ENCODE measurements at places on chromosomes 12 and 14.

DNA sequence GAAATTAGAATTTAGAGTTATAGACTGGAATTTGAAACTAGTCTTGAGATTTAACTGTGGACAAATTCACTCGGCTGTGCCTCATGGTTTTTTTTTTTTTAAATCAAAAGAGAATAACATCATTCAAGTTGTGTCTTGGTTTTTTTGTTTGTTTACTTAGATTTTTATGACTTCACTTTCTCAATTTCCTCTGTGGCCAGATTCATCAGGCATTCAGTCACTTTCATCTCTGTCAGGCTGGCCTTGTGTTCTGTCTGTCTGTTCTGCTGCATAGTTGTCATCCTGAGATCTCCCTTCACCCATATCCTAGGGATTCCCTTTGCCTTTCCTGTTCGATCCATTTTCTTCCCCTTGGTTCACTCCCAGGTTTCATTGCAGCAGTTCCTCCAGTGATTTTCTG, 10.0 kb downstream of the MARK3 start:
- no peak for DNase-seq

GRCh38 chr14:101101456-101102056, 198.0 kb upstream of the RTL1 start:
- DNase-seq = no peak

DNA sequence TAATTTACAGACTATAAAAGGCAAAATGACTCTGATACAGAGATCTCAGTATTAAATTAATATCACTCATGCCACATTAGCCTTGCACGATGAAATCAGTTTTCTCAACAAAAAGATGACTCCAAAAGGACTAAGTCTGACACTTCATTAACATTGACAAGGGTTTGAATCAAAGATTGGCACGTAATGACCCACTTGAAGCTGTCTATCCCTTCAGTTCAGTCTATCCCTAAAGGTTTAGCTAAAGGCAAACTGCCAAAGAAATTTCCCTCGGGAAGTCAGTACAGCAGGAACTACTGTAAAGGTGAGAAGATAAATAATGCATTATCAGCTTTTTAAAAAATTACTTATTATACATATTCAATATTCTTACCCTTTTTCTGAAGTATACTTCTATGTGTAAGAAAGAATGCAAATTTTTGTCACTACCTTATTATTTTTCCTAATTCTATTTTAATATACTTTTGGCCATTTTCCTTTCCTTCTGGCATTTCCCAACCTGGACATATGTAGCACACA, 127.1 kb downstream of the NELL2 start:
- DNase-seq = no peak

- no peak for DNase-seq
Measured at GRCh38 chr14:65024957-65025356, 38.3 kb downstream of the FNTB start.

DNA sequence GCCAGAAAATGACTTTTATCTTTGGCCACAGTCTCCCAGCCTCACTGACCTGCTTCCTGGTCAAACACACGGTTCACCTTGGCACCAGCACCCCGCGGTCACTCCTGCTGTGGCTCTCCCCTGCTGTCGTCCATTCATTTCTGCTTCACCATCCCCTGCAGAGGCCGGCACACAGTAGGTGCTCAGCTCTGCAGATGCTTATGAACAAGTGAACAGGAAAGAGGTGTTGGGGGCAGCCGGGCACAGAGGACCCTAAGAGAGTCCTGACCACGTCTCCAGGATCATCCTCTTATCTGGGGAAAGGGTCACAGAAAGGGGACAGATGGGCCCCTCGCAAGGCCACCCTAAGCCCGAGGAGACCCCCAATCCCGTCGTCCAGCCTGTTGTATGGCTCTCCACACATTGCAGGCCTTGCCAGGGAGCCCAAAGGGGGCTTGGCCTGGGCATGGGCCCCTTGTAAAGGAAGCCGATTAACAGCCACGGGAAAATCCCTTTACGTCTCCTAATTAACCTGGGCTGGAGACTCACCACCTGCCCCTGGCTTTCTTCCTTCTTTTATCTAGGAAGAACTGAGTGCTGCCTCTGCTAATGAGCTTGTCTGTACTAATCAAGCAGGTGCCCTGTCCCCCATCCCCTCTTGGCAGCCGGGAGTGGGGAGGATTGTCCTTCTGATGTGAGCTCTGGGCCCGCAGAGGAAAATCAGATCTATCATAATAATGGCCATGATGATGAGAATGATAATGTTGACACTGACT, 119.2 kb downstream of the AACS start:
- no peak for DNase-seq

DNA sequence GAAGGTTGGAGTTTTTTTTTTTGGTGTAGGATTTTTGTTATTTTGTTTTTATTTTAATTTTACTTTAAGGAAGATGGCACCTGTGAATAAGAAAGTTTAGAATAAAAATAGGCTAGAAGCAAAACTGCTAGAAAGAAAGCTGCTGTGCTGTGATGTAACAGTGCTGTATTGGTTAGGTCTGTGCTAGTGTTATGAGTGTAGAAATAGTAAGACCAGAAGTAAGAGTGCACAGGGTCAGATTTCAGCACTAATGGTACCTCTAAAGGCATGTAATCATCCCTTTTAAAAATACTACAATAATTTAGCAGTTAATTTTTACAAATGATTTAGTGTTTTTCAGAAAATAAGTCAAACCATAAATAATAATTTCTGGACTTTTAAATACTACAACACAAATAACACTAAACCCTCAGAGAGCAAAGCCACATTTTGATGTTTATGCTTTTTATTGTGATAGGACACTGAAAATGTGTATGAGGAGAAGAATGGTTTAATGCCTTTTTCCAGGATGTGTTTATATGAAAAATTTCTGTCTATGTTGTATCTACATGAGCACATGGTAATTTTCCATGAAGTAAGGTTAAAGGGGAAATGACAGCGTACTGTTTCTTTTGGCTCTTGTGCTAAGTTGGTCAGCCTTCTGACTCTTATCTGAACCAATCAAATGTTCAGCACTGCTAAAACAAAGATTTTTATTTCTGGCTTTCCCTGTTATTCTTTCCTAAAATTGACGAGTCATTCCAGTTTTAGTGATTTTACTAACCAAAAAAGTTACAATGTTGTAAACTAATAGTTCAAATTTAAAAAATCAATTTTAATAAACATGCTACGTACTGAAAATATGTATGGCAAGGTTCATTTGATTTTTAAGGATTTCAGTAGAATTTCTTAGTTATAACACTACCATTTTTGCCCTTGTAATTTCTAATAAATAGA, 96.1 kb downstream of the PPHLN1 start:
- no peak for DNase-seq

DNA sequence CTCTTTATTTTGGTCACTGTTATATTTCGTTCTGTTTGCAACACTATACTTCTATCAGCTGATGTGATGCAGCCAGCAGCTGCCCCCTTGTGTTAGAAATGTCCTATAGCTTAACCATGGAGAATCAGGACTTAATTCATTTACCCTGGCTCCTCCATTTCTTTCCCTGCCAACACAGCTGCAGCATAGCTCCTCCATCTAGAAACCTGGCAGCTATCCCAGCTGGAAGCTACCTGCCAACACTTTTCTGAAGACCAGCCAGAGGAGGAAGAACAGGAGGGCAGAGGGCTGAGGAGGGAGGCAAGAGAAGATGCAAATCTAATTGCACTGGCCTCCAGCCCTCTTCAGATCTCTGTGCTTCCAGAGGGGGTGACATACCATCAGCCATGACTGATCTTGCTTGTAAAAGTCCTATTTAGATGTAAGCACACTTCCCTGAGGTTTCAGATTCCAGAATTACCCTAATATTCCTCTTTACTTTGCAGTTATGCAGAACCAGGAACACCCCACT, 156.8 kb upstream of the TMEM260 start:
- DNase-seq = no peak

GRCh38 chr14:79467835-79468234, 743.5 kb downstream of the DIO2 start:
- DNase-seq = no peak

- no peak for DNase-seq
Measured at GRCh38 chr12:89731089-89731488, 22.5 kb upstream of the ATP2B1 start.

DNA sequence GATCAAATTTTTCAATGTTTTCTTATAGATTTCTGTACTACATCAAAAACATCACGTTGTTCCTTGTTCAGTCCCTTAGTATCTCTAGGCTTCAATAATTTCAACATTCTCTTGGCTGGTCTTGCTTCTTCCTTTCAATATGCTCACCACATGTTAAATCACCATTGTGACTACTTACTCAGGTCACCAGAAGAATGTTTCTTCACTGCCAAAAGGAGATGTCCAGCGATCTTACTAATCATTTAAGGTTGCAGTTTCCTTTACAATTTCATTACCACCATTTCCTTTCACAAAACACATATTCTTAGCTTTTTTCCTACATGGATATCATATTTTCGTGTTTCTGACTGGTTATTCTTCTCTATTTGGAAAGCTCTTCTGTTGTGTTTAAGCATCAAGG, 363.8 kb downstream of the NAV3 start:
- DNase-seq = no peak

DNA sequence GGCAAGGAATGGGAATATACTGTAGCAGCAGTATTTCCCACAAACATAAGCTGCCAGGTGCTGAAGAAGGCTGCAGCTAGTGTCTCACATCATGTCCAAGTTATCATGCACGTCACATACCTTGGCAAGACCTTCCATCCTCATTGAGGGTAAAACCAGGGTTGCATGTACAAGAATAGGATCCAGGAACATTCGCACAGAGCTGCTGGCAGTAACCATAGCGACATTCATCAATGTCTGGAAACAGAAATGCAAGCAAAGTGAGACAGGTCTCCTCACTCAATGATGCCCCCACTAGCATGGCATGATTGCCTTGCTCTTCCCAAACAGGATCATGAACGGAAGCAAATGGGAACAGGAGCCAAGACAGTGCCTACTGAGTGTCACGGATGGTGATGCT, 23.8 kb upstream of the TC2N start:
- no peak for DNase-seq

GRCh38 chr12:6367969-6368892, 7.1 kb downstream of the SCNN1A start:
- no peak for DNase-seq

Data from stimulated activated CD8-positive, alpha-beta memory T cell treated with anti-CD3 and anti-CD28 coated beads, Interleukin-7, amount 100 ng/mL, for 1 hour (primary cell).